ENCODE measurements at places on chromosomes 7 and 10. TPM values are rescaled to one million over a fixed set of nuclear protein-coding genes. Genes with fewer than 3 reads are reported as not detected.

- no peak for DNase-seq
Observed at GRCh38 chr10:97882142-97883091, 32.8 kb downstream of the GOLGA7B start.

DNA sequence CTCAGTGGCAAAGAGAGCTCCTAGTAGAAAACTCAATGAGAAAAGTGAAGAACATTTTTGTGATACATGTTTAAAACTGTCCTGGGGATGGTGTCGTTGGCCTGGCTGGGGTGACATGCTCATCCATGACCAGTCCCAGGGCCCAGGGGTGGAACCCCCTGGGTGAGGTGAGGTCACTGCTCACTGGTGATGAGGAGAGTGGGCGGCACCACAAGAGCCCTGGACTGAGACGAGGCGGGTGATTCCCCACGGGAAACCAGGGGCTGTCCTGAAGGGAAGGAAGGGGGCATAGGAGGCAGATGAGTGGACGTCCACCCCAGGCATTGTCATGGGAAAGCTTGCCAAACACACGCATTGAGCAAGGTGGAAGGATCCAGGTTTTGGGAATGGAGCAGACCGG is 54.6 kb downstream of the HTR5A start:
- DNase-seq: no peak

GRCh38 chr10:72098836-72099599 is 10.7 kb upstream of the SPOCK2 start:
- DNase-seq: no peak

- DNase-seq: no peak
Observed at GRCh38 chr7:36820527-36821170, 96.4 kb upstream of the AOAH start.

DNA sequence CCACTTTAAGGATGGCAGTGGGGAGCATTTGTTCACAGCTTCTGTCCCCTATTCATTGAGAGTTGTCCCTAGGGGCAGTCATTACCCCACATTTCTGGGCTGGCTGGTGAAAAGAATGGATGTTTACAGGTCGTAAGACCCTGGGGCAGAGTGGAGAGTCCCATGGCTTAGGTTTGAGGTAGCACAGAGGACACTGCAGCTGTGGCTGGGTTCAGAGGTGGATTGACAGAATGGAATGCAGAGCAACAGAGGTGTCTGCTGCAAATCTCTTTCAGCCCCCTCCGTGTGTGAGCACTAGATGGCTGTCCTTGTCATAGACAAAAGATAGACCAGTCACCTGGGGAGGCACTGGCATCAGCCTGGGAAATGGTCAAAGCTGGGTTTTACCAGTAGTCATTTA is 141.9 kb downstream of the CACNB2 start:
- no peak for DNase-seq

GRCh38 chr10:65534771-65535170 is 1391.1 kb upstream of the LRRTM3 start:
- DNase-seq: no peak

DNA sequence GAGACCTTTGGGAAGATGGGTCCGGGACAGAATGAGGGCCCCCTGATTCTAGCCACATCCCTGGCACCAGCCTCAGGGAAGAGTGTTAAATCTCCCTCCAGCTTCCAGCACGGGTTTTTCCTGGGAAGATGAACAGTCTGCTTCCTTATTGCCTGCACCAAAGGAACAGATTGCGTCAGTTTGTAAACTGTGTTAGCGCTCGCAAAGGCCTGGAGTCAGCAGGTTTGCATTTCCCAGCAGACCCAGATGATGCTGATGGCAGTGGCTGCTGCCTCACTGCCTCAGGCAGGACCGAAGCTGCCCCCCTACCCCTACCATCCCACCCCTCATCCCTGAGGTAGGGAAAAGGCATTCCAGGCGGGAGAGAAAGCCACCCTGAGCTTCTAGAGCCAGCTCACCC is 34.6 kb upstream of the LRRC4 start:
- DNase-seq: no peak

DNA sequence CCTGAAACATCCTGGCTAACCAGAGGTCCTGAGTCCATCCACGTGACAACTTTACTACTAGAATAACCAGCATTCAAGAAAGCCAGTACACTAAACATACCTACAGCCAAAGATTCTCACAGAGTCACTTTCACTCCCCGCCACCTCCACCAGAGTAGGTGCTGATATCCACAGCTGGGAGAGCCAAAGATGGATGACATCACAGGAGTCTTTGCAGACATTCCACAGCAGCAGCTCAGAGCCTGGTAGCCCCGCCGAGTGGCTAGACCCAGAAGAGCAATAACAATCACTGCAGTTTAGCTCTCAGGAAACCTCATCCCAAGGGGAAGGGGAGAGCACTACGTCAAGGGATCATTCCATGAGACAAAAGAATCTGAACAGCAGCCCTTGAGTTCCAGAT is 13.5 kb upstream of the ADAM22 start:
- DNase-seq: no peak

- DNase-seq: peak; percentile 38
Observed at GRCh38 chr10:51952056-51952455, 252.7 kb upstream of the CSTF2T start.

GRCh38 chr10:112701878-112702255 is 248.2 kb upstream of the TCF7L2 start:
- no peak for DNase-seq

The RSU1 gene
- total RNA-seq: 75.7 TPM

The ZC3HAV1L gene
- 40.6 TPM for total RNA-seq

The CUBN gene
- total RNA-seq: 3.5 TPM

The OGA gene
- 191 TPM for total RNA-seq
